ENCODE measurements at places on chromosomes 4 and X.

DNA sequence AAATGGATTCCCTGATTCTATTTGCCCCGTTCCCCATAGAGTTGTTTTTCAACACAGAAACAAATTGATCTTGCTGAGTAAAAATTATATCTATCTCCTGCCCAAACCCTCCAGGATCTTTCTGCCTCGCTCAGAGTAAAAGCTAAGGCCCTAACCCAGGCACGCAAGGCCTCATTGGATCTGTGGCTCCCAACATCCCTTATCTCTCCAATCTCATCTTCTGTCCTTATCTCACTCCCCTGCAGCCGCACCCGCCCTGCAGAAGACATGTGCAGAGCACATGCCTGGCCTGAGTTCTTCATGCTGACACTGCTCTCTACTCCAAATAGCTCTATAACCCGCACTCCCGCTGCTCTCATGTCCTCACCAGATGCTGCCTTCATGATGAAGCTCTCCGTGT lies 543.8 kb upstream of the ZFP42 start:
- DNase-seq = no peak

DNA sequence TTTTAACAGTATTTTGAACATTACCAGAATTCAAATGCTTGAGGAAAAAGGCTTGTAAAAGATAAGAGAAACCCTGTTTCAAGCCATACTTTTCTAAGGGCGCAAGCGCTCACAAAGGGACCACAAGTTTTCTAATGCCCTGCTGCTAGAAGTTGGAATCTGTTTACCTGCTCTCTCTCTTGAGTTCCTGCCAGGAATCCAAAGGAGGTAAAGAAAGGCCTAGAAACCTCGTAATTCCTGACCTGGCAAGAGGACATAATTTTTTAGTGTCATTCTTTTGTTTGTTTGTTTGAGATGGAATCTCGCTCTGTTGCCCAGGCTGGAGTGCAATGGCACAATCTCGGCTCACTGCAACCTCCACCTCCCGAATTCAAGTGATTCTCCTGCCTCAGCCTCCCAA lies 1.4 kb upstream of the FUNDC1 start:
- DNase-seq = no peak

DNA sequence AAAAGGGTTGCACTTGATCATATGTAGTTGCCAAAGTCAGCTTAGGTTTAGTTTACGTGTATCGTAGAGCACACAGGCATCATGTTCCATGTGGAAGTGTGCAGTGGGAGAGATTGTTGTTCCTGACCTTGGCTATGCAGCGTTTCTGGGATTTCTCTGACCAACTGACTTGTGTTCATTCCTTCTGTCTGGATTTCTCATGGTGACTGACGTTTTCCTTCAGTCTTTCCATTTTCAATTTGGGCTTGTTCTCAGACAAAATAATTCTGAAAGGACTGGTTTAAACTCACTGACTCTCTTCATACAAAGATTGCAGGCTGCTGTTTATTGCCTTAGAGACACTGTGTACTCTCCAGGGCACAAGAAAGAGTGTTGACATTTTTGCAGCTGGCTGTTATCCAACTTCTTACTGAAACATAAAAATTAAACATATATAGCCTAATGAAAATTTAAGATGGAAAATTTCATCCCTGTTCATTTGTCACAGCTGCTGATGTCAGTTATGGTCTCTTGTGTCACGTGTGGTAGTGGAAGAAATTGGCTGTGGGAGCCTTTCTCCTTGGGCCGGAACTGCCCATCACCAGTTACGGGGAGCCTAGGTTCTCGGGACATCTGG lies 95.4 kb downstream of the TNIP2 start:
- DNase-seq = no peak

GRCh38 chr4:145130130-145130529 lies 32.0 kb downstream of the ABCE1 start:
- peak; percentile 41 for DNase-seq

GRCh38 chr4:15042529-15043167 lies 40.4 kb downstream of the CPEB2 start:
- no peak for DNase-seq

DNA sequence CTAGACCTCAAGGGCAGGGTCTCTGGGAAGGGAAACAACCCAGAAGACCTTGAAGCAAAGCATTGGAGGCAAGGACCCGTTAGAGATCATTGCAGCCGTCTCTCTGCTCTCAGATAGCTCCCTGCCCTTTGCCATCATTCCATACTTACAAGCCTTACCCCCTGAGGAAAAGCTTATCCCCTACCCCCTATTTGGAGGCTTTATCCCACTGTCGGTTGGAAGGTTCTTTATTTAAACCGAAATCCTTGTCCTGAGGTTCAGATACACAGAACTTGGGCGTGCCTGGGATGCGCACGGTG lies 84.4 kb downstream of the EFNB1 start:
- no peak for DNase-seq

DNA sequence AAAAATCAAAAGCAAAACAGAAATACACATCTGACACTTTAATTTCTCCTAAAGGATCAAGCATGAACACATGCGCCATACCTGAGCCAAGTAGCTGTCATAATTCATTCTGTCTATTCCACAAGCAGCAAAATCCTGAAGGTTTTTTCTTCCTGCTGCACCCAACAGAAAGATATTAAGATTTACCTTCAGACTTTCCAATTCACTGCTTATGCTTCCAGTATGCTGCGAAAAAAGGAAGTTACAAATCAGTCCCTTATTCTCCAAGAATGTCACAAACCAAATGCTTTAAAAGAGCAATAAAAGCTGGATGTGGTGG lies 29.2 kb upstream of the FGFBP2 start:
- DNase-seq = no peak

DNA sequence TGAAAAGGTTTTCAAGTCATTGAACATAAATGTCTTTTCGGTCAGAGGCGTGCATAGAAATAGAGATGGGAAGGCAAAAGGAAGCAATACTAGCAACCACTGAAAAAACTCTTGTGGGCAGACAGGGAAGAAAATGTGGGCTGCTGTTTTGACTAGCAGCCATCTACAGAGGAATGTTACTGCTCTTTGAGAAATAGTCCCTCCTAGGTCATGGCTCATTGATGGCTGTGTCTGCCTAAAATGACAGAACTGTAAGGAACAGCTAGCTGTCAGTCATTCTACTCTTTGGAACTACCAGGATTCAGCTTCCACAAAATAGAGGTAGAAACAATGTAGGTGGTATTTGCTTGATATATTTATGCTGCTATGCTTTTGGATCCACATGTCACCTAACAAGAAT lies 26.9 kb upstream of the TMPRSS11B start:
- DNase-seq = no peak

GRCh38 chrX:53072418-53073114 lies 9.6 kb upstream of the TSPYL2 start:
- DNase-seq = no peak

DNA sequence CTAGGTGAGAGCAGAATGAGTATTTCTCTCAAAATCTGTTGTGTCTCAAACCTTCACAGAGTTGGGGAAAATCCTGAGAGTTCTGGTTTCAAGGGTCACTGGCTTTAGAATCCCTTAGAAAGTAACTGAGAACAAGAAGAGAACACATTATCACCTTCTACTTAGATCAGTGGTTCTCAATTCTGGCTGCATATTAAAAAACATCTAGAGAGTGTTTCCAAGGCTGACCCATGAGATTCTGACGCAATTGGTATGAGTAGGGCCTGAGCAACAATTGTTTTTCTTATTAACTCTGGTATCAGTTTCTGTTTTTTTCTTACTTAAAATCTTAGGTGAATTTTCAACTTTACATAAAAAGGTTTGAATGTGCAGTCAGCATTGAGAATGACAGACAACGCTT lies 212.8 kb downstream of the HS6ST2 start:
- DNase-seq = no peak

- DNase-seq = no peak
These were observed 1950.9 kb downstream of the ARAP2 start for GRCh38 chr4:34293459-34293858.

DNA sequence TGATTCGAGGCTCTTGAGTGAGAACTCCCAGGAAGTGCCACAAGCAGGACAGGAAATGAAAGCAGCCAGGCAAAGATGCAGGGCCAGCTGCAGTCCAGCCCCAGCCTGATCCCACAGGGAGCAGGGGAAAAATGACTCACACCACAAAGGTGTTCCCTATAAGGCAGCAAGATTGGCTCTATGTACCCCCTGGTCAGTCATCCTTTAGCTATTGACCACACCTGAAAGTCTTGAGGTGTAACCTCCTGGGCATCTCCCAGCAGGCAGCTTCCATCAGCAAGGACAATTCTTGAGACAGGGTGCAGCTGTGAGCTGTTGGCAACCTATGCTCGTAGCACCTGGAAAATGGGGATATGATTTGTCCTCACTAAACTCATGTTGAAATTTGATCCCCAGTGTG lies 27.9 kb upstream of the EXOC1L start:
- no peak for DNase-seq

DNA sequence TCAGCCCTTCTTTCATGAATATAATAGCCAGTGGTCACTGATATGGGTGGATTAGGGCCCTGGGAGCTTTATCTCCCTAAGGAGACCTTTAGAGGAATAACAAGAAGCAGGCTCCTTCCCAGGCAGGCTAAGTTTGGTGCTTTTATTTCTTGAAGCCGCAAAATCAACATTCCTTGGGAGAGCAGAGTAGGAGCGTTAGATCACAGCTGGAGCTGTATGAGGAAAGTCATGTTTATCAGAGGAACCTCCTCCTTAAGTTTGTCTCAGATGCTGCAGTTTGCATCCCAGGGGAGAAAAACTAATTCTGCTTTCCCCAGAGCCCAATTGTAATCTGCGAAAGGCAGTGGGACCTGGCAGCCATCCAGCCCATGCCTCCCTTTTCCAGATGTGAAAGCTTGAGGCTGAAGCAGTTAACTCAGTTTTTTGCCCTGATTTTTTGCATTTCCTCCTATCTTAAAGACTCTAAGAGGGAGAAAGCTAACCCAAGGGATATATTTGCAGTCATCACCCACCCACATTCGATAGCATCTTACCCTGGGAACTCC lies 186.0 kb upstream of the FRMPD4 start:
- no peak for DNase-seq

- no peak for DNase-seq
These were observed 620.9 kb upstream of the GALNT7 start for GRCh38 chr4:172547724-172548123.

- DNase-seq = no peak
These were observed 351.6 kb downstream of the PCDH7 start for GRCh38 chr4:31071508-31072486.

DNA sequence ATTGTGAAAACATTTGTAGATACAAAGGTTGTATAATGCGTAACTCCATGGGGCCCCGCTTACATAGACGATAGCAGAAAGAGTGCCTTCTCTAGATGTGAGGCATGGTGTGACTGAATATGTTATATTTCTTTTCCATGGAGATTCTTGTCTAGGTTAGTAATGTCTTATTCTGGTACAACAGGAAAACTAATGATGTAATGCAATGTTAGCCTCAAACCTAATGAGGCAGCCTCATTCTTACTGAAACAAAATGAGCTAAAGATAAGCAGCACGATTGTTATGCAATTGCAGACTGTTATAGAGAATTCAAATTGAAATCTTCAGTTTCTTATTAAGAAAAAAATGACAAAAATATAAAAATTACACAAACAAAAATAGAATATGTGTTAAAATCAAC lies 171.1 kb upstream of the ANKRD50 start:
- no peak for DNase-seq

DNA sequence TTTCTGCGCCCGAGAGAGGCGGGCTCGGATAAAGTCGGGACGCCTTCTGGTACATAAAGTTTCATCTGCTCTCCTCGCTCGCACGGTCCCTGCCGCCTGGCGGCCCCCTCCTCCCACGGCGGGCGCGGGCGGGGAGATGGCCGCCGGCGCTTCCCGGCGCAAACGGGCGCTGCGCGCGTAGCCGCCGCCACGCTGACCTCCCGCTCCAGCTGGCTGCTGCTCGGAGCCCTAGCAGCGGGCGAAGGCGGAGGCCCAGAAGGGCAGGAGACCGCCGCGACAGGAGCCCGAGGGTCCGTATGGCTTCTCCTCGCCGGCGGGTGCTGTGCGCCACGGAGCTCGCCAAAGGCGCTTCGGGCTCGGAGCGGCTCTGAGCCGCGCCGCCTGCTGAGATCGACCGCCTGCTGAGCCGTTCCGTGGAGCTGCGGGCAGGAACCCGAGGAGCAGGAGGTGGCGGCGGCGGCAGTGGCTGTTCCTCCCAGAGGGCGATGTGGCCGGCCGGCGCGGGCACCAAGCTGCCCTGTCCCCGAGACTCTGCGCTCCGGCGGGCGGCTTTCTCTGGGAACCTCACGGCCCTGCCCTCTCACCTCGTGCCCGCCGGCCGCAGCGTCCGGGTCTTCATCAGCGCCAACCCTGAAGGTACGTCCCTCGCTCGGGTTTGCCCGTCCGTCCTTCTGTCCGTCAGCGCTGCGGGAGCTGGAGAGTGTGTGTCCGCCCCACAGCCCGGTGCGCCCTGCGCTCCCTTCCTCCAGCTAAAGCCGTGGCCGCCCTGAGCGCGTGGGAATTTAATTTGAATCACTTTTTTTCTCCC lies at the start of gene NWD2:
TSS of gene NWD2 (plus strand) at position 161 of the 808 bp plus-strand sequence. CDS start at position 486, 325 bp downstream.
- DNase-seq = peak; percentile 79

- no peak for DNase-seq
These were observed 123.1 kb upstream of the BOD1L1 start for GRCh38 chr4:13750594-13750993.

- no peak for DNase-seq
These were observed 62.3 kb upstream of the ADAMTS3 start for GRCh38 chr4:72631296-72631695.

GRCh38 chrX:24466025-24466424 lies 939 bp downstream of the PDK3 start:
- no peak for DNase-seq

DNA sequence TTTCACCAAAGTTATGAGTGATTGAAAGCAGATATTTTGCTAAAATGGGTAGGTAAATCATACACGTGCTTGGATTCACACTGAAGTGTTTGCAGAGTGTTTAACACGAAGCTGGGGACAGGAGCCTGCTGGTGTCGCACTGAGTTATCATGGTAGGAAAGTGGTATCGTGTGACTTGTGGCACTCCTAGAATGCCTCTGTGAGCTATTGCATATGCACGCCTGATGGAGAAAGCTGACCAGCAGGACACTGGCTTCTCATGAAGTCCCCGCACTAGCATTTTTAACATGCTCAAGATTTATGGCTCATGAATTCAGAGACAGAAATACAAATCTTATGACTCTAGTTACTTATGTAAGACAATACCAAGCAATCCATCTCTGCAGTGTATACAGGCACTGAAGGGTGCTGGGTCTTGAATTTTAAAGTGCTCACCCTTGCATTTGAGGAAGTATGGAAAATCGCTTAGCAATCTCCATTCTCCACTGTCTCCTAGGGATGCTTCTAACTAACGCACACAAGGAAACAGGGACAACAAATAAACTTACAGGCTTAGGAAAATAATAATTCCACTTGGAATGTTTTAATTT lies 19.8 kb downstream of the VCX3B start:
- DNase-seq = no peak

- DNase-seq = no peak
These were observed 363.2 kb downstream of the IL15 start for GRCh38 chr4:141999446-142000143.

DNA sequence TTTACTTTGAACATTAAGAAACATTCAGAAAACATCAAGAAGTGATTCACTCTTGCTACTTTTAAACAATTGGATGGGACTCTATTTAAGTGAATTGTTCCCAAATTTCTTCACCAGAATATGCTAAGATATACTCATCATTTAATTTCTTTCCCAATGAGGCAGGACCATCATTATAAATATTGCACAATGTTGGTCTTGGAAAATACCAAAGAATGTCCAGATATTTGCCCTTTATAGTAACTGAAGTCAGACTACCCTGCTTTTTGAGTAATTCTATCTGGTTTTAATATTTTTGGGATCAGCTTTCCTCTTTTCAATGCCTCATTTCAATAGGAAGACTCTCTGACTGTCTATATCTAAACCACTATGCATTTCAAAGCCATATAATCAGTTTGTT lies 129.4 kb upstream of the TENM3 start:
- DNase-seq = no peak
